Stimulated activated memory B cell treated with anti-CD40 and anti-IgM and Interleukin-4, amounts not matched to agents 10 μg/mL and 1 μg/mL and 100 μg/mL, for 72 hours (primary cell): ENCODE measurements at places on chromosomes 7 and 10.

DNA sequence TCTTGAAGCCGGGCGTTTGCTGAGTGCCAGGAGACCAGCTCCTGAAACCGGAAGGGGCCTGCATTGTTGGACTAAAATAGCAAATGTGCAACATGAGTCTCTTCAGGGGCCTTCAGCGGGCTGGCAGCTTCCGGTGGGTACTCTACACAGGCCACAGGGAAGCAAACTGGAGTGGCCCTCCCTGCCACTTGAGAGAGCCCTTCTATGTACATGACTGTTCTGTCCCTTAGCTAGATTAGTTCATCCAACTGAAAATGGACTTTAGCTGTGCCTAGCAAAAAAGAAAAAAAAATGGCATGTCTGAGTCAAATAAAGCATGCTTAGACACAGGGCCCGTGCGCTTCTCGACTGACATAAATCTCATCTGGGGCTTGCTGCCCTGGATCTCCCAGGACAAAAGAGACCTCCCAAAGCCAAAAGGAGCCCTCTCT lies 115.3 kb upstream of the TCF7L2 start:
- no peak for ATAC-seq

GRCh38 chr7:108499566-108499965 lies 26.4 kb downstream of the PNPLA8 start:
- ATAC-seq = no peak

GRCh38 chr7:23183279-23184012 lies 1.6 kb downstream of the NUP42 start:
- ATAC-seq = no peak

- no peak for ATAC-seq
Observed at GRCh38 chr7:47207956-47208355, 374.0 kb downstream of the TNS3 start.

- no peak for ATAC-seq
Observed at GRCh38 chr10:76311752-76312636, 880.6 kb downstream of the LRMDA start.

- no peak for ATAC-seq
Observed at GRCh38 chr10:72690071-72690755, 1.7 kb upstream of the MCU start.
